ENCODE measurements at places on chromosomes 12 and 14. TPM values are rescaled to one million over a fixed set of nuclear protein-coding genes. Genes with fewer than 3 reads are reported as not detected.

LRRK2 gene
- 0.05 TPM for total RNA-seq

B3GNT4 gene
- 2.8 TPM for total RNA-seq

WASHC3 gene
- 54.7 TPM for total RNA-seq

CHMP4A gene
- total RNA-seq = 92.9 TPM

FGD4 gene
- 0.08 TPM for total RNA-seq

DNA sequence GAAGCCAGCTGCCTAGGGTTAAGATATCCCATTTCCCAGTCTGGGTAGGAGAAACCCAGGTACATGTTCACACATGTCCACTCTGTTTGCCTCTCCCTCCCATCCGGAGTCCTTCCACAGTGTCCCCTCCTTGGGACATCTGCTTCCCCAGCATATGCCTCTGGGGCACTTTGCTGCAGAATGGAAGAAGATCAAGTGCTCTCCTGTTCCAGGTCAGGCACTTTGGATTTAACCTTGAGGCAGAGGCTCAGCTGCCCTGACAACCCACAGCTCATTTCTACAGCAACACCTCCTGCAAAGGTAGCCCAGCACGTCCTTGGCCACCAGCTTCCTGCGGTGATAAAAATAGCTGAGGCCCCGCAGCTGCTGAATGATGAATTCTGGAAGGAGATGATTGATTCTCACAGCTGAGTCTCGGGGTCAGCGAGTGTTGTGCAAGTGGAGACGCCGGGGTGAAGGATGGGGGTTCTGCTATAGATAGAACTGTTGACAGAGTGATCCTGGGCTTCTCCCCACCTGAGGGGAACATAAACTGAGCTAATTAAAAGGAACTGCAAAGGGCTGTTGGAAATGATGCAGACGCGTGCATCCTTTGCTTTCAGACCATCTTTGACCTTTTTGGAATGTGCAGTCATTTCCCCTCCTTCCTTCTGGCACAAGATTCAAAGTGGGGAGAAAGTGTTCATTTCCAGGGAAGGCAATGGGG lies 145.0 kb downstream of the SLC38A6 start:
- DNase-seq = no peak
- no peaks in the 10 kb centered on the region for H3K36me3 ChIP-seq
- peaks cover 26% of the 10 kb centered on the region for H3K4me1 ChIP-seq
- no peaks in the 10 kb centered on the region for H3K27me3 ChIP-seq
- no peak overlapping the region for H3K27ac ChIP-seq

DNA sequence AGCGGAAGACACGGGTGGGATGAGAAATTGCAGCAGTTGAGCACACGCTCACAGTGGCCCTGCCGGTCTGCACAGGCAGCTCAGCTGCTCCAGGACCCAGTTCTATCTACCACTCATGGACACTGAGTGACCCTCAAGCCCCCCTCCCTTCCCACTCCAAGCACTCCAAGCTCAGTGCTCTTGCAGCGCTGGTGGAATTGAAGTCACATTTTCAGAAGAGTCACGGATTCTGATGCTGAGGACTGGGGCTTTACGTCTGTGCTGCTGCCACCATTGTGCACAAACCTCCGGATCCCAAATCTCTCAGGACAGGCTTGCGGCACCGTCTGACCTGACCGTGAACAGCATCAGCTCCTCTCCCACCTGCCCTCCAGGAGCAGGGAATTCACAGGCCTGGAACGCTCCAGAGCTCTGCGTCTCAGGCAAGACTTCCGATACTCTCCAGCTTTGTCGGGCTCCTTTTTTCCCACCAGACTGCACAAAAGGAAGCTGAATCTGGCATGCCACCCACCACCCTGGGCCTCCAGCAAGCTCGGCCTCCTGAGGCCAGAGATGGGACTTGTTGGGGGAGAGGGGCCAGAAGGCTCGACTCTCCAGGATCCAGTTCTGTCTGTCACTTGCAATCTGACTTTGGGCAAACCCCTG lies 213.1 kb upstream of the RTL1 start:
- peak; percentile 9 for DNase-seq
- H3K27ac ChIP-seq = no peak overlapping the region
- no peak overlapping the region for H3K4me3 ChIP-seq
- peaks cover 9% of the 10 kb centered on the region for H3K4me1 ChIP-seq
- peaks cover 5% of the 10 kb centered on the region for H3K27me3 ChIP-seq

DNA sequence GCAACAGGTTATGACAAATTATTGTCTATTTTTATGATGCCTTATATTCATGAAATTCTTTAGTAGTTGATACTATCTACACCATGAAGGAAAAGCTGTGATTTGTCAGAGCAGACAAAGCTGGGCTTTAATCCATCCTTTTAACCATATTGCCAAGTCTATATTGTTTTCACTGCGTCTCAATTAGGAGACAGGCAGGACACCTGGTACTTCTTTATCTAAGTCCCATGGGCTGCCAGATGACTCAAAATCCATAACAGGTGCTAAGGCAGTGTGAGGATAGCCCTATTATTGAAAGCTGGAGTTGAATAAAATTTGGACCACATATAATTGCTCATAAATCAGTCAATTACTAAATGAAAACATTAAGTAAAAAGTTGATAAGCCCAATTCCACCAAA lies 22.6 kb downstream of the INSM2 start:
- DNase-seq = no peak
- no peaks in the 10 kb centered on the region for H3K27me3 ChIP-seq
- H3K36me3 ChIP-seq = peaks cover 3% of the 10 kb centered on the region

- H3K27me3 ChIP-seq = no peaks in the 10 kb centered on the region
- H3K36me3 ChIP-seq = peaks cover 59% of the 10 kb centered on the region
- H3K4me3 ChIP-seq = no peak overlapping the region
- DNase-seq = no peak
These were observed 14.0 kb downstream of the SYNE3 start for GRCh38 chr14:95502381-95502950.

DNA sequence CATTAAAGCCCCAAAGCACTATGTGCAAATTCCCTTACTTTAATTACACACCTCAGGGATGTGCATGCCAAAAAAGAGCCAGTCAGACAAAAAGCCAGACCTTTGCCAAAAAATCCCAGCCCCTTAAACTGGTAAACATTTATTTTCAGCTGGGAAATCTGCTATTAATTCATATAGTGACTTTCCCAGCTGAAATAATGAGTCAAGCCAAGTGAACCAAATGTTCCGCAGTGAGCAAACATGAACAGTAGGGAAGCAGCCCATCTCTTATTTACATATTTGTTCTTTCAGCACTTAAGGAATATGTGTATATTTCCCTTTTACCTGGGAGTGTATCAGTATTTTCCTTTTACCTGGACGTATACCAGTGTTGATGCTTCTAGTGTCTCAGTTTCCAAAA lies 44.0 kb upstream of the OTX2 start:
- H3K4me3 ChIP-seq = no peak overlapping the region
- H3K27ac ChIP-seq = no peak overlapping the region
- H3K4me1 ChIP-seq = no peaks in the 10 kb centered on the region
- no peak for DNase-seq
- H3K36me3 ChIP-seq = no peaks in the 10 kb centered on the region

DNA sequence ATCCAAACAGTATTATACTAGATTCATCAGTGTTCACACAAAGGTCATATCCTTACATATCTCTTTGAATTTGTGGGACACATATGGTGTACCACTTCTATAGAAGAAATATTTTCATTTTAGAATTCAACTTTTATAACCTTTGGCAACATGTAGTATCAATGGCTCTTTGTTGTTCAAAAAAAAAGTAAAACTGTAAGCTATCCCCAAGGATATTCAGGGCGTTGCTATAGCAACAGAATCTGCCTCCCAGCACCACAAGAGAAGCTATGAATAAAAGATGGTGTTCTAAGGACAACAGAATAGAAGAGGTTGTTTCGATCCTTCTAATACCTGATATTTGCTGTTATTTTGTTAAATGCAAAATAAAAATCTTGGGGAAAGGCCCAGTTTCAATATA lies 139.3 kb downstream of the BRMS1L start:
- no peaks in the 10 kb centered on the region for H3K4me1 ChIP-seq
- no peak for DNase-seq

GRCh38 chr14:57512220-57512619 lies 18.6 kb upstream of the CCDC198 start:
- no peak overlapping the region for H3K4me3 ChIP-seq
- no peak for DNase-seq
- H3K36me3 ChIP-seq = no peaks in the 10 kb centered on the region
- no peaks in the 10 kb centered on the region for H3K27me3 ChIP-seq

DNA sequence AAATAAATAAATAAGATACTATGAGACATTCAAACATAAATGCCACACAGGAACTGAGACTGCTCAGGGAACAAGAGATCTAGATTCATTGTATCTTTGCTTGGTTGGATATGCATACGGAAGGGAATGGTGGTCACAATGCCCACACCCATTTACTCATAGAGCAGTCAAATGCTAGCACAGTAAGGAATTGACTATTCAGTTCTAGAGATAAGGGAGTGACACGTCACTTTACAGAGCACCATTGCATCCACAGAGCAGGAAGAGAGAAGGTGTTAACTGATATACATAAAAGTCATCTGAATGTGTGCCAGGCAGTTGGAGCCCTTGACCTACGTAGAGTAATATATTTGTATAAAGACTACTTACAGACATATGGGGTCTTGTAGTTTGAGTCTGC lies 530.0 kb upstream of the NOVA1 start:
- H3K4me1 ChIP-seq = no peaks in the 10 kb centered on the region
- H3K4me3 ChIP-seq = no peak overlapping the region
- H3K27ac ChIP-seq = no peak overlapping the region
- no peaks in the 10 kb centered on the region for H3K27me3 ChIP-seq
- no peak for DNase-seq

- no peak for DNase-seq
- H3K4me1 ChIP-seq = peaks cover 23% of the 10 kb centered on the region
- peaks cover 13% of the 10 kb centered on the region for H3K27me3 ChIP-seq
- H3K4me3 ChIP-seq = no peak overlapping the region
- H3K36me3 ChIP-seq = peaks cover 7% of the 10 kb centered on the region
These were observed 62.8 kb upstream of the EGLN3 start for GRCh38 chr14:34013721-34014060.

DNA sequence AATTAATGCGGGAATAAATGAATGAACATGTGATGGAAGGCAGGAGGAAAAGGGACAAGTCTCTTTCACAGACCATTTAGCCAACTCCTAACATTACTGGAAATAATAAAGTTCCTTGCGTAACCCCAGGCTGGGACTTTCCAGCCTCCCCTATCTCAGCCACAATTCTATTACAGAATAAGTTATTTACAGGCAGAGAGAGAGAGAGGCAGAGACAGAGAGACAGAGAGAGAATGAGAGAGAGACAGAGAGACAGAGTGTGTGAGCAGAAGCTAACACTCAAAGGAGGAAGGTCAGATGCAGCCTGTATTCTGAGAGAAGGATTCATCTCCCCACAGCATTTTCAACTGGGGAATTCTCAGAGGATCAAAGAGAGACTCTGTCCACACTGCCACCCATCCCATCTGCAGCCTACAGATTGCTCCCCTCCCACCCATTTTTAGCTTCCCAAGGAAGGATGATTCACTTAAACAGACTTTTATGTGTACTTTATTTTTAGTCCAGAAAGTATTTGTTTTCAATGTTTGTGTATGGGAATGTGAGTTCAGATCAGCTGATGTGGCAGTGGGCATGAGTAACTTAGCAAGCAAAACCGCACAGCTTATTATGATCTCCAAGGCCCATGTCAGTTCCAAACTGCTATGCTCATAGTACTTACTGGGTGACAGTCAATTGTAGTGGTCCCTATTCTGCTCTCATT lies 165.7 kb downstream of the CAND1 start:
- no peaks in the 10 kb centered on the region for H3K27me3 ChIP-seq
- no peaks in the 10 kb centered on the region for H3K4me1 ChIP-seq
- no peak overlapping the region for H3K4me3 ChIP-seq
- H3K36me3 ChIP-seq = no peaks in the 10 kb centered on the region
- no peak overlapping the region for H3K27ac ChIP-seq

GRCh38 chr12:43406801-43407200 lies 145.2 kb downstream of the ADAMTS20 start:
- no peaks in the 10 kb centered on the region for H3K36me3 ChIP-seq
- no peaks in the 10 kb centered on the region for H3K27me3 ChIP-seq
- no peak for DNase-seq
- no peak overlapping the region for H3K4me3 ChIP-seq

- peak overlapping the region; percentile 92 for H3K27ac ChIP-seq
- H3K4me1 ChIP-seq = peaks cover 52% of the 10 kb centered on the region
- H3K4me3 ChIP-seq = peak overlapping the region; percentile 82
- DNase-seq = no peak
- H3K27me3 ChIP-seq = no peaks in the 10 kb centered on the region
These were observed 2.2 kb downstream of the BAZ1A start for GRCh38 chr14:34872822-34873588.

GRCh38 chr12:110281549-110282299 lies 677 bp downstream of the ATP2A2 start:
- H3K27me3 ChIP-seq = peaks cover 8% of the 10 kb centered on the region
- peak; percentile 56 for DNase-seq
- peak overlapping the region; percentile 85 for H3K27ac ChIP-seq
- peaks cover 51% of the 10 kb centered on the region for H3K4me1 ChIP-seq

DNA sequence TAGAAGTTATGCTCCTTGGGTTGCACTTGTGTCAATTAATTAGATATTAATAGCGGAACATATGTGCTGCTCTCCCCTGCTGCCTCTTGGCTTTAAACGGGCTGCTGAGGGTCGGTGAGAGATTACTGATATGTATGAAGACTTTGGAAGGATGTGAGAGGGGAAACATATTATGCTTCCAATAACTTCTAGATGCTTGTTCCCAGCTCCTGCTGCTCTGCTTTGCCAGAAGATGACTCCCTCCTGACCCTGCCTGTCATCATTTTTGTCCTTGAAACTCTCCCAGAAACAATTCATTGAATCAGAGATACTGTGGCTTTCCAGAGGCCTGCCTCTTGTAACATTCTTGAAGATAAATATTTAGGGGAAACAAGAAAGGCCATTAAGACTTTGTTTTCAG lies 300.1 kb upstream of the STXBP6 start:
- H3K36me3 ChIP-seq = no peaks in the 10 kb centered on the region
- no peaks in the 10 kb centered on the region for H3K27me3 ChIP-seq
- no peak overlapping the region for H3K27ac ChIP-seq
- no peak for DNase-seq

GRCh38 chr14:105761842-105762241 lies 235.5 kb downstream of the TMEM121 start:
- DNase-seq = no peak
- H3K36me3 ChIP-seq = no peaks in the 10 kb centered on the region
- no peak overlapping the region for H3K4me3 ChIP-seq
- no peak overlapping the region for H3K27ac ChIP-seq
- H3K27me3 ChIP-seq = peaks cover 4% of the 10 kb centered on the region

- DNase-seq = no peak
- H3K4me1 ChIP-seq = peaks cover 4% of the 10 kb centered on the region
- H3K36me3 ChIP-seq = peaks cover 9% of the 10 kb centered on the region
- no peak overlapping the region for H3K27ac ChIP-seq
These were observed 56.4 kb downstream of the UBR7 start for GRCh38 chr14:93263416-93263815.

DNA sequence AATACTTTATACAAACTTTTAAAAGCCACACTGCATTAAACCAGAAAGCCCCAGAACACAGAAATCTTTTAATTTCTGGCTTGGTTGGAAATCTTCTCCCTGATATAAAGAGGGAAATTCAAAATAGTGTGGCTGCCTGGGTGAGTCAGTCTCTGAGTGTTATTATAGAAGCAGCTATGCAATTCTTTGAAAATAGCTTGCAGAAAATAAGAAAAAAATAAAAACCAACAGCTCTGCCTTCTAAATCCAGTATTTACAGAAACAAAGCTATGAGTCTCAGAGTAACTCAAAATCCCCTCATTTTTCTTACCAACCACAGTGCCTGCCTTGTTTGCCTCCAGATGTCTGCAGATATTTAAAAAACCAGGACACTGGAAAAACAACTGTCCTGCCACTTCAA lies 68.6 kb upstream of the FERMT2 start:
- no peak overlapping the region for H3K4me3 ChIP-seq
- no peaks in the 10 kb centered on the region for H3K27me3 ChIP-seq
- DNase-seq = no peak
- H3K27ac ChIP-seq = no peak overlapping the region
- no peaks in the 10 kb centered on the region for H3K36me3 ChIP-seq

Data from activated CD4-positive, alpha-beta memory T cell treated with anti-CD3 and anti-CD28 coated beads, Interleukin-2, amount 10 ng/mL, durations not matched to agents 7 days and 5 days (primary cell).